AML-193 (cell line): ENCODE measurements at places on chromosomes 11 and 22.

- DNase-seq, result no peak
Measured at GRCh38 chr11:67264877-67265632, 1.2 kb upstream of the GRK2 start.

- DNase-seq, result no peak
Measured at GRCh38 chr11:105929084-105929955, 92.7 kb downstream of the MSANTD4 start.

DNA sequence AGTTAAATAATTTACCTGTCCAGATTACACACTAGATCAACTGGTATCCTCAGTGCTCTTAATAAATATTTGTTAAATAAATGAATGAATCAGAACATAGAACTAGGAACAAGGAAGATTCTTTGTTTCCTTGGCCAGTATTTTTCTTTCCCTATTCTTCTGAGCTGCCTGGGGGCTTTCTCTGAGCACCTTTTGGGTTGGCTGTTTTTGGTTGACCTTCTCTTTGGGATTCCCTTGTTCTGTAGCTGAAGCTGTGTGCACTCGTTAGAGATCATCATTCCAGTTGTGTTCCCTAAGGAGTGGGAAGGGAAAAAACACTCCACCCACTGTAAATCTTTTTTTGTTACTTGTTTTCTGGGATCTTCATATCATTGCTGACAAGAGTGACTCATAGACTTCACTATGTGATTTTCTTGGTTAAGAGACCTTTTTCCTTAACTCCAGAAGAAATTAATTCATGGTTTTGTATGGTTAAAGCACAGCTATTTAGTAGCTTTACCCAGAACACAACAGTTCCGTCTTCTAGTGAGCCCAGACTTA lies 84.3 kb downstream of the STIM1 start:
- DNase-seq, result no peak

DNA sequence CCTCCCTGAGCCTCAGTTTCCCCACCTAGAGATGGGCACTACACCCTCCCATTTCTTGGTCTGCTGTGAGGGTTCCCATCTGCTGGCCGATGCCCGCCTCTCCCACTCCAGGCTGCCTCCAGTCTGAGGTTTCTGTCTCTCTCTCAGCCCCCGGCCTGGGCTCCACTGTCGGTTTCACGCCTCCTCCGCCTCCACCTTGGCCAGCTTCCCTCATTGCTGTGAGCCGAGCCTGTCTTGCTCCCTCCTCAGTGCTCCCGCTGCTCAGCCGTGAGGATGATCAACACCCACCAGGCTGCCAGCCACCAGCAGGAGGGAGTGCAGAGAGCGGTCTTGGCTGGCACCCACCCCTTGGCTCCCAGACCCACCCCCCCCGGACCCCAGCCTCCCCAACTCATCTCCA lies 61.0 kb downstream of the CYTH4 start:
- DNase-seq, result no peak

GRCh38 chr11:118749429-118749828 lies 41.5 kb downstream of the DDX6 start:
- DNase-seq, result no peak

- no peak for DNase-seq
Measured at GRCh38 chr11:65260756-65261590, 789 bp upstream of the POLA2 start.

GRCh38 chr11:78564490-78565467 lies 9.9 kb downstream of the NARS2 start:
- peak; percentile 63 for DNase-seq

DNA sequence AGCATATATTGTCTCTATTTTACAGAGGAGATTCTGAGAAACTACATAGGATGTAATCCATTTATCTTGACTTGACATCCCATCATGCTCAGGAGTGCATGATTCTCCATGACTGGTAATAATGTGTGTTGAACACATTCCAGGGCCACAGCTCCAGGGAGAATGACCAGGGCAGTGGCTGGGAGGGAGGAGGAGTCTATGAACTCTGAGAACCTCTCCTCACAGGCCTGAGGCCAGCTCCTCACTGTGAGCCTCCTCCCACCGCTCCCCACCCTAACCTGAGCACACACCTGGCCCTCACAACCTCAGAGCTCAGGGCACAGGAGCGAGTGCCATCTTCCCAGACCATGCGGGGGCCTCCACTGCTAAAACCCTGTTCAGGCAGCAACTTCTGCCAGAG lies 8.0 kb upstream of the ACRV1 start:
- DNase-seq, result no peak

- no peak for DNase-seq
Measured at GRCh38 chr11:16953663-16954062, 60.6 kb downstream of the PLEKHA7 start.

DNA sequence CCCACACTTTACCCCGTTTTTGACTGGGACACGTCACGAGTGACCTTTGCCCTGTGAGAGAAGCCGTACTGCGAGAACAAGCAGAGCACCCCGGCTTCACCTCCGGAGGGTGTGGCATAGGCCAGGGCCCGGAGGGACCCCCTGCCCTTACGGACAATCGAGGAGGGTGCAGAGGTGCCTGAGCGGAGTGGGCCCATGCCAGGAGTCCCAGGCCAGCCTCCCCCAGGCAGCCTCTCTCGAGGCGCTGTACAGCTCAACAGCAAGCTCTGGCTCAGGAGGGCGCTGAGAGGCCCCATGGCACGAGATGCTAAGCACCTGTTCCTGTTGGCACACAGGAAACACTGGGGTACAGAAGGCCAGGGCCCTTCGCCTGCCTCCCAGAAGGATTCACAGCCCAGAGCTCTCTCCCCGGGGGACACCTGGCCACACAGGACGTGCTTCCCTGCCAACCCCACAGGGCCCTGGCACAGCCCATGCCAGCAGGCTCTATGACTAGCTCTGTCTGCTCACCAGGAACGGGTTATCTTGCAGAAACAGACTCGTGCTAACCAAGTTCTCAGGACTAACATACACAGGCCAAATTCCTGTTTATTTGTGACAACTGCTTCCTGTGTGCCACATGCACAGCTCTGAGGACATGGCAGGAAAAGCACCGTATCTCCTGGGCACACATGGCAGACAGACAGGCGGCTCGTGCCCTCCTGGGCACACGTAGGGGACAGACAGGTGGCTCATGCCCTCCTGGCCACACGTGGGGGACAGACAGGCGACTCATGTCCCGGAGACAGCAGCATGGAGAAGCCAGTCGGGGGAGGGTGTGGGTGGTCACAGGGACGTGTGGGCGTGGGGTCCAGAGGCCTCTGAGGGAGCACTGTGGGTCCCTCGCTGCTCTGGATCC lies 11.6 kb downstream of the TOLLIP start:
- DNase-seq, result no peak

- no peak for DNase-seq
Measured at GRCh38 chr11:130528298-130529261, 80.1 kb downstream of the ADAMTS15 start.

DNA sequence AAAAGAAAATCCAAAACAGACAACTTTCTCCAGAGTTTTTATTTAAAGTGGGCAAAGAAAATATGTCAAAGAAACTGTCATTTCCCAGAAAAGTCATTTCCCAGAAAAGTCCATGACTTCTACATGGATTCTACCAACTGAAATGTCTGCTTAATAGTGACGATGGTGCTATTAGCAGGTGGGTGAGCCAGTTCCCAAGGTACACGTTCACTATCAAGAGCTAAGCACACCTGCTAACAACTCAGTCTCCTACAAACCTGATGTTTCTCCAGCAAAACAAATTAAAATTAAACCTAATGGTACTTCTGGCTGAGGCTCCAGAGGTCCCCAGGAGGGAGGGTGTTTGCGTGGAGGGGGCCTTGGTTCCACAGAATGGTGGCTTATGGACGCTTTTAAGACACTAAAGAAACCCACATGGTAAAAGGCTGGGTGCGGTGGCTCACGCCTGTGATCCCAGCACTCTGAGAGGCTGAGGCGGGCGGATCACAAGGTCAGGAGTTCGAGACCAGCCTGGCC lies 26.8 kb downstream of the POU2AF1 start:
- no peak for DNase-seq
